ENCODE measurements at places on chromosomes 4 and X.

DNA sequence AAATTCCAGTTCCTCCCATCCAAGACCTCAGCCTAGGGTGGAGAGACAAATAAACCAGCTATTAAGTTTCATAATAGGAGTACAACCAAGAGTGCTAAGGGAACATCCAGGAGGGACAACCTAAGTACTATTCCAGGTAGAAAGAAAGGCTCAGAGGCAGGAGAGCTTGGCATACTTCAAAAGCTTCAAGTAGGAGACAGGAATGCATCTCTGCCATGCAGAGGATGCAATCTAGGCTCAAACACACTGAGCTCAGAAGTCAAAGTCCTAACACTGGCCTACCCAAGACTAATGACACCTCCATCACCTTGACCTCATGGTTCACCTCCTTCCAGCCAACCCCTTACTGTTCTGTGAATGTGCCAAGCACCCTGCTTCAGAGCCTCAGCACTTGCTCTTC, 8.1 kb downstream of the WDFY3 start:
- no peak for DNase-seq

DNA sequence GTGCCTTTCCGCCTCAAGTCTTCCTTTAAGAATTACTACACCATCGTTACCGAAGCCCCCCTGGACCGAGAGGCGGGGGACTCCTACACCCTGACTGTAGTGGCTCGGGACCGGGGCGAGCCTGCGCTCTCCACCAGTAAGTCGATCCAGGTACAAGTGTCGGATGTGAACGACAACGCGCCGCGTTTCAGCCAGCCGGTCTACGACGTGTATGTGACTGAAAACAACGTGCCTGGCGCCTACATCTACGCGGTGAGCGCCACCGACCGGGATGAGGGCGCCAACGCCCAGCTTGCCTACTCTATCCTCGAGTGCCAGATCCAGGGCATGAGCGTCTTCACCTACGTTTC, 2.2 kb downstream of the PCDH10 start:
- DNase-seq = no peak

GRCh38 chr4:88008743-88009171, 1.3 kb downstream of the PKD2 start:
- DNase-seq = no peak

GRCh38 chrX:55709735-55710134, 7.8 kb upstream of the RRAGB start:
- DNase-seq = no peak

DNA sequence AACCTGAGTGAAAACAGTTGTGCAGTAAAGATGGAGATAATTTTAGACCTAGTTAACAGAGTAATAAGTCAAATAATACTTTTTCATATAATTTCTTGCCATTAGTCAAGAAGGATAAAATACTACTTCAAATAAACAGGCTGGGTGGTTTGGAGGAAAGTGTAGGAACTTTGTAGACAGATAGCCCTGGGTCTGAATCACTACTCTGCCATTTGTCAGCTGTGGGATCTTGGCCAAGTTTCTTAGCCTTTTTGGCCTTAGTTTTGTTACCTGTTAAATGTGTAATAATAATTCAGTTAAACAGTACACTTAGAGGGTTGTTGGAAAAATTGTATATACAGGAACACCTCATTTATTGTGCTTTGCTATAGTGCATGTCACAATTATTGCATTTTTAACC, 163.7 kb downstream of the NPNT start:
- no peak for DNase-seq

DNA sequence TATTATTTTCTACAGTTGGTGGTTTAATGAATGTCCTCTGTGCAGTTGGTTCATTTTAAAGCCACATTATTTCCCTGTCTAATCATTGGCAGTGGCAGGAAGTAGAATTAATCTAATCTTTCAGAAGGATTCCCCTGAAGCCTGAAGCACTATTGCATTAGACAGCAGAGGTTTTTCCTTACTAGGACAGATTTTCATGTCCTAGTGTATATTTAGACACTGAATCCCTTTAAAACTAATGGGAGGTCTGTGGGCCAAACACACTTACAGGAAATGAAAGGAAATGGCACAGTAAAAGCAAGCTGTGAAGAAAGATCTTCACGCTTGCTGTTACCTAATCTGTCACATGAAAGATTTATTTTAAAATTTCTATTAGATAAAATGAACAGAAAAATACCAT, 165.2 kb downstream of the SLC39A8 start:
- no peak for DNase-seq

- no peak for DNase-seq
Observed at GRCh38 chr4:81351654-81352445, 119.9 kb downstream of the RASGEF1B start.

GRCh38 chr4:1175635-1176229, 3.3 kb upstream of the SPON2 start:
- DNase-seq = no peak

DNA sequence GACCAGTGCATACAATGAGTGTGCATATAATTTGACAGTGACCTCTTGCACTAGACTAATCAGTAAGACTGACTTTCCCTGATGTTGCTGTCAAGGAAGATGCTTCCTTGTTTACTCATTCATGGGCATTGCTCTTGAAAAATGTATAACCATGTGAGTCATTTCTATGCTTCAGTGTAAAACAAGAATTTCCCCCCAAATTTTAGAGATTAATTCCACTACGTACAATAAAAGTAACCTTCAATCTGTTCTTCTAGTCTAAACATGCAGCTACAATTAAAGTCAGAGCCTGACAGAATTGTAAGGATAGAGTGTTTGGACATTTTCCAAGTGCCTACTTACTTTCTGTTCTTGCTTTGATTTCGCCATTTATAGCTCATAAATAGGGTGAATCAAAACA, 935.7 kb downstream of the RAPGEF2 start:
- DNase-seq = no peak

- DNase-seq = no peak
Observed at GRCh38 chrX:130560544-130560943, 158.8 kb downstream of the RBMX2 start.

GRCh38 chr4:70179811-70180210, 15.7 kb upstream of the ODAM start:
- no peak for DNase-seq

GRCh38 chr4:110202024-110202423, 3.6 kb upstream of the ELOVL6 start:
- DNase-seq = no peak

- no peak for DNase-seq
Observed at GRCh38 chr4:138967313-138967712, 48.3 kb upstream of the NOCT start.

GRCh38 chr4:124202099-124202498, 510.4 kb downstream of the ANKRD50 start:
- DNase-seq = no peak

- no peak for DNase-seq
Observed at GRCh38 chrX:120752431-120753082, 122.7 kb upstream of the C1GALT1C1 start.

DNA sequence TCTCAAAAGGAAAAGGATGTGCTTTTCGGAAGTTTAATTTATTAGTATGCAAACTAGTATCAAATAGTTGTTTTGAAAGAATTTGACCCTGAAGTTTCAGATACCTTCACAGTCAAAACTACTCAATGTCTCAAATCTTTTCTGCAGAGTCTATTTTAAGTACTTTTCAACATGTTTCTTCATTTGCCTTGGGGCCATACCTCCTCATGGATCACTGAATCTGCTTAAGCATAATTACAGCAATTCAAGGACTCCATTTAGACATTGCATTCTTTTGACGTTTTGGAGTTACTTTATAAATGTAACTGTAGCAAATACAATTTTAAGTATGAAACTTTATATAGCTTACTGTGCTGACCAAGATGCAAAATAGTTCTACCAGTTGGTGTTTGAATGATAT, 25.5 kb downstream of the PALLD start:
- no peak for DNase-seq

GRCh38 chr4:45409536-45409935, 683.2 kb upstream of the GNPDA2 start:
- DNase-seq = no peak

DNA sequence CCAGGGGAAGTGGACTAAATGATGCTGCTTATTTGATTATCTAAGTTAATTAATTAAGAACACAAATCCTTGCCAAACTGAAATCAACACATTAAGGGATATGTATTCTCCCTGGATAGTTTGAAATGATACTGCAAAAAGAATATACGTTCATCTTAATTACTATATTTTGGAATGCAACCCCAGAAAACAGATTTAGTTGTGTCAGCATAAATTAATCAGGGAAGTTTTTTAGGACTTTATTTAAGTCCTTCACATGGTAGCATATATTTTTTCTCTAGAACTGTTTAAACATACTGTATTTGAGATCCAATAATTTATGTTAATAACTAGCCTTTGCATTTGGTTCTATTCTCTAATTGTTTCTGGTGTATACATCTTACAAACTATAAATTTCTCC, 52.5 kb downstream of the NRK start:
- DNase-seq = no peak

DNA sequence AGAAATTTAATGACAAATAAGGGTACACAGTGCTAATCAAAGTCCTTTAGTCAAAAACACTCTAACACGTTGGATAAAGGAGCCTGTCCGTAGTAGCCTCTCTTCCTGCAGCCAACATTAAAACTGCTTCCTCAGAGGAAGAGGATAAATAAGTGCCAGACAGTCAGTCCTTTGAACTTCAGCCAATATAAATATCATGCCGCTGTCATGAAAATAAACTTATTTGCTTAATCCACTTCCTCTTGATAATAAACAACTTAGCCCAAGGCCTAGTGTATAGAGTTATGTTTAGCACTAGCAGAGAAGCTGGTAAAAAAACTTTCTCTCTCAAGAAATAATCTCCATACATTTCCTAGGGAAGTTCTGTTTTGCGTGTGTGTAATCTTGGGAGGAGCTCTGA, 196.7 kb downstream of the HS3ST1 start:
- no peak for DNase-seq

DNA sequence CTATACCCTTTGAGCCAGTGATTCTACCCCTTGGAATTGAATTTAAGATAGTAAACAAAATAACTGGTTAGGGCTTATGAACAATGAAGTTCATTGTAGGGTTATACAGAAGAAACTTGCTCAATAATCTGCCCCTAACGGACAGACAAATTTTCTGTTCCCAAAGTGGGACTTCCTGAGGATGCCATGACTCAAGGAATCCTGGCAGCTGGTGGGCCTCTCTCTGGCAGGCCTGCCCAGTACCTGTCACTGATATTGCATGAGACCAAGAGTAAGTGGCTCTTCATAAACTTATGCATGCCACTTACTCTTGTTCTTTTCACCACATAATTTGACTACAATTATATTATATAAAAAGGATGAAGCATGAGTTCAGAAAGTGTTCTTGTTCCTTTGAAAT, 41.5 kb downstream of the GPRIN3 start:
- no peak for DNase-seq

GRCh38 chr4:186642998-186643397, 80.7 kb downstream of the FAT1 start:
- no peak for DNase-seq

GRCh38 chr4:100736641-100737451, 219.0 kb upstream of the EMCN start:
- no peak for DNase-seq

DNA sequence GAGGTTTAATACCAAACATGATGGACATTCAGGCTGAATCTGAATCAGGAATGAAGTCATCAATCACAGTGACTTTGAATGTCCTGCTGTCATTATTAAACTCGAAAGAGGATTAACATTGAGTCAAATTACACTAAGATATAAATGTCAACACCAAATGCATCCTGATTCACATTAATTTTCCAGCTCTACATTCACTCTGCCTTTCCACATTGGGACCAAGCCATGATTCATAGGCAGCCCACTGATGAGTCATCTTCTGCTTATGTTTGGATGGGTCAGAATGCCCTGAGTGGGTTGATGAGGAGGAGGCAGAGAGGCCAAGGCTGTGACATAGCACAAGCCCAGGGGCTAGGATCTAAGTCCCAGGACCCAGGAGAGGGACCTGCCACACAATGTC, 247.6 kb upstream of the RPS6KA3 start:
- no peak for DNase-seq

DNA sequence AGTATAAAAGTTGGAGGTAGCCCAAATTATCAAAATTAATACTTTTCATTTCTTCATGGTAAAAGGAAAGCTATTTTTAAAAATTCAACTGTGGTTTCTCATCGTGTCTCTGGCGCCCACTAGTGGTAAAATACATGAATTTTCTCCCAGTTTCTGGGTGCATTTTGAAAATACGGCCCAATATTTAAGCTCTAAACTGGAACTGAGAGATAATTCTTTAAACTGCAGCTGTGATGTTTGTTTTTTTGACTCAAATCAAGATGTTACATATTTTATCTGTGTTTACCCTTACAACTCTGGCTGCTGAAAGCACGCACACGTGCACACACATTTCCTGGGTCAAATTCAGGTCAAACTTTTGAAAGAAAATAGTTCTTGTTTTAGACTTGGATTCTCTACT, 123.9 kb upstream of the ACSL4 start:
- no peak for DNase-seq

GRCh38 chr4:183407635-183408464, 36.6 kb upstream of the CDKN2AIP start:
- no peak for DNase-seq

GRCh38 chr4:14347526-14347925, 654.8 kb upstream of the CPEB2 start:
- no peak for DNase-seq

DNA sequence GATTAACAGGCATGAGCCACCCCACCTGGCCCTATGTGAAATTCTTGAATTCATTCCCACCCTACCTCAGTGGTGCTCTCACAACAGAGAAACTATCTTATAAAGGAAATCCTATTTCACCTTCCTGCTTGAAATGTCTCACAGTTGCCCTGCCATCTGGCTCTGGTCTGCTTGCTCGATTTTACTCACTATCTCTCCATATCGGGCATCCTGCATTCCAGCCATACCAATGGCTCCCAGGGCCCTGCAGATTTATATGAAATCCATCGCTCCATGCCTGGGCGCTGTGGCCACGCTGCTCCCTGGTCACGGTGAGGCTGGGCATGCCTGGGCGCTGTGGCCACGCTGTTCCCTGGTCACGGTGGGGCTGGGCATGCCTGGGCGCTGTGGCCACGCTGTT, 15.8 kb downstream of the SORBS2 start:
- no peak for DNase-seq

DNA sequence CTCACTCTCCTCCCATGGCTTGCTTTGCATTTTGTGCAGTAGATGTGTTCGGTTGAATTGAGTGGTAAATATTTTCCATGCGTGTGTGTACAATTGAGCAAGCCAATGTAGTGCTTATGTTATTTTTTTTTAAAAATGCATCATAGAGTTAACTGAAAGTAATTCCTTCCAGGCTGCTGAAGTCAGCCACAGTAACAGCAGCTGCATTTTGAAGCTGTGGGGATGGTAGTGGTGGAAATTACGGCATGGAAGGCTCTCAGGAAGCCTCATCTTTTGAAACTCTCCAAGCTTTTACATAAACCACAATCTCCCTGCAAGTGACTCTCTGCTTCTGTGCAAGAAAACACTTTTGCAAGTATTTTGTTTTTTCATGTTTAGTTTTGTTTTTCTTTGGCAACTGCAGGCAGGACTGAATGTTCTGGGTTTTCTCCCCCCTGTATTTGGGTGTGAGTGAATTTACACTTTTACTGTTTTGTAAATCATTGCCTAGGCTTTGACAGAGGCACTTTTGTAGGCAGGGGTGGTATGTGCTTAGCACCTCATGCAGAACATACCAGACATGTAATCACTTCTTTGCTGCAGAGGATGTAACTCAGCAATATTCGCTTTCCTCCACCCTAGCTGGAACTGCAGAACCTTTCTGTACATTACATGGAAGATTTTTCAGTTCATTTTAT, 56.2 kb downstream of the LRRC66 start:
- no peak for DNase-seq

- DNase-seq = no peak
Observed at GRCh38 chr4:155032521-155033229, 175.8 kb upstream of the NPY2R start.

Data from activated CD8-positive, alpha-beta memory T cell treated with anti-CD3 and anti-CD28 coated beads for 1 hour (primary cell).